ENCODE measurements at places on chromosomes 2 and 18. TPM values are rescaled to one million over a fixed set of nuclear protein-coding genes. Genes with fewer than 3 reads are reported as not detected.
A peak's percentile ranks its signal among the peaks of the same experiment; 100 is the strongest.

The ZNF396 gene
- total RNA-seq: 2.5 TPM

DNA sequence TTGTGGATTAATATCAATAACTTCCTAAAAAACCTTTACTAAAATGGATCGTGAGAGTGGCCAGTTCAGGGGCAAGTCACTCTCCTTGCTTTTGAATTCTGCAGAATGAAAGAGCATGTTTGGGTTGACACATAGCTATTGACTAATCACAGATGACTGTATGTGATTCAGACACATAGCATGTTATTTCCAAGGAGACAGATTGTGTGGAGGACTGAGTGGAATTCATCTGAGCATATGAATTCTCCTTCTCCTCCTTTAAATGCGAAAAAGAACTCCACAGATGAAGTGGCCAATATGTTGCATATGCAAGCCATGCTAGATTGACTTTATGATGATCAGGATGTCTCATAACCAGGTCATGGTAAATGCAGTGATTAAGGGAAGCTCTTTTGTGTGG, 249.4 kb upstream of the FAM98A start:
- no peak for DNase-seq

The NDUFS1 gene
- 72.2 TPM for total RNA-seq

- DNase-seq: peak; percentile 50
These were observed 182.7 kb downstream of the RPIA start for GRCh38 chr2:88874063-88874657.

- no peak for DNase-seq
These were observed 30.1 kb downstream of the C1D start for GRCh38 chr2:68032702-68033101.

The MARS2 gene
- total RNA-seq: 9.2 TPM

GRCh38 chr2:151777487-151777886, 43.2 kb upstream of the NEB start:
- no peak for DNase-seq

- no peak for DNase-seq
These were observed 261.7 kb upstream of the TNP1 start for GRCh38 chr2:217121565-217121964.

- no peak for DNase-seq
These were observed 82.9 kb upstream of the CDKL4 start for GRCh38 chr2:39326644-39327043.

- no peak for DNase-seq
These were observed 48.5 kb downstream of the FAM168B start for GRCh38 chr2:131044757-131045150.

The TMEM37 gene
- total RNA-seq: not detected

- no peak for DNase-seq
These were observed 649.8 kb downstream of the ARHGAP15 start for GRCh38 chr2:143779021-143779420.
